ENCODE measurements at places on chromosomes 12 and 14. TPM values are rescaled to one million over a fixed set of nuclear protein-coding genes. Genes with fewer than 3 reads are reported as not detected.

The AQP6 gene
- total RNA-seq = not detected

The KRT75 gene
- not detected for total RNA-seq

The KRT72 gene
- total RNA-seq = not detected

The CCDC196 gene
- not detected for total RNA-seq

The CCDC175 gene
- total RNA-seq = not detected

The RNU6-8 gene
- total RNA-seq = not detected

The POTEM gene
- total RNA-seq = not detected

The SLC39A2 gene
- total RNA-seq = not detected

The NAV3 gene
- total RNA-seq = 41.8 TPM

Data from bronchial smooth muscle cell (primary cell).